ENCODE measurements at places on chromosomes 2 and 18.

DNA sequence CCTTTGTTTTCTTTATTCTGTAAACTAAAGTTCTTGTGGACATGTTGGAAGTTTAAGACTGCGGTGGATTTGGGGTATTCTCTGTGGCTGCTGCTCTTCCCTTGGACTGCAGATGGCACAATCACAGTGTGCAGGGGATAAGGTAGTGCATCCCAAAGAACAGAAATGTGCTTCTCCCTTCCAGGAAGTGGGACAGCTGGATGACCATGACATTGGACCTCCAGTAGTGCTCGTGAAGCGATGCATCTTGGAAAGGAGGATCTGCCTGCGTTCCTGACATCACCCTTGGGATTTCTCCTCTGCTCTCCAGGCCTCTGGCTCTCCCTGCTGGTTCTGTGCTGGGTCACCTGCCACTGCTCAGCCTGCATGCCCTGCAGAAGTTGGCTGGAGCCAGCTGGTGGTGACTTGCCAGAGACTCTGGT, 109.9 kb downstream of the SLC4A3 start:
- DNase-seq: no peak

DNA sequence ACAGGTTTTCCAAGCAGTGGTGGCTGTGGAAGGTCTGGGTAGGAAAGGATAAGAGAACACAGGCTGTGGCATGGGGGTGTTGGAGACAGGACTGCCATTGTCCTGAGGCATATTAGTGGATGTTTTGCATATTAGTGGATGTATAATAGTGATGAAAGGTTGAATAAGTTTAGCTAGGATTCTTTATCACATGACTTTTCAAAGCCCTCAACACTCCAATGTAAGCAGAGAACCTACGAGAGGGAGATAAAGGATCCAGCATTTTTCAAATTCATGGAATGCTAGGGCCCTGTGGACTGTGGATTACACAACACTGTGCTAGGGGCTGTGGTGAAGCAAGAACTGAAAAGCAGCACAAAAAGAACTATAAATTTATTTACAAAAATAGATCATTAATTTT, 63.2 kb downstream of the POLE4 start:
- no peak for DNase-seq

GRCh38 chr2:238169048-238169707, 10.4 kb downstream of the ERFE start:
- no peak for DNase-seq

- DNase-seq: no peak
Measured at GRCh38 chr2:192645811-192646598, 451.3 kb upstream of the TMEFF2 start.

DNA sequence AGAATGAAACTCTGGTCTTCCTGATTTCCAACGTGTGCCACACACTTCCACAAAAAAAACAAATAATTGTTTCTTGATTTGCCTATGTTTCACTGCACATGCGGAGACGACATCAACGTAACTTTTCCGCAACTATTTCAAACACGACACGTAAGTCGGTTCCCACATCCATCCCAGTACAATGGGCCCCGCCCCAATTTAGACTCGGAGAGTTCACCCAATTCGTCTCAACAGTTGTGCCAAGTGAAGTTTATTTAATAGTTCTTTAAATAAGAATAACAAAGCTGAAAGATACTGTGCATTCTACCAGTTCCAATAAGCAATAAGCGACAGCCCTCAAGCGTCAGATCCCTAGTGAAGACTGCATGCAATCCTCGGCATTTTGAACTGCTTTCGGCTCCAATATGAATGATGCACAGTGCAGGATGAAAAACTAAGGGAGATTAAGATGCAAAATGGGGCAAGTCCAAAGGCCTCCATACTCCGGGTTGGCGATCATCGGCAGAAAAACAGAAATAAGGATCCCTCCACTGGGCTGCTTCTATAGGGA, 664 bp downstream of the CCT4 start:
- no peak for DNase-seq

DNA sequence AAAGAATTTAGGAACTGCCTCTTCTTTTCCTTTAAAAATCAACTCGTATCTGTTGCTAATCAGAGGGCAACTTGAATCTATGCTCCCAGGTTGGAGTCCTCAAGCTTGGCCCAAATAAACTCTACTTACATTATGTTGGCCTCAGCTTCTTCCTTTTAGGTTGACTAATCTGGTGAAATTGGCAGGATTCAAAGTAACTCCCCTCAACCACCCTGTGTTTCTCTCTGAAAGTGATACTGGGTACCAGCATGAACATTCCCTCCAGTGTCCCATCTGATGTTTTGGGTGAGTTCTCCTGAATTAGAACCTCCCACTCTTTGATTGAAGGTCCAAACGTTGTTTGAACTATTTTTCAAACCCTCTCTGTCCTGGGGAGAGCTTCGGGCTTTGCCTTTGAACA, 41.3 kb upstream of the MSH6 start:
- DNase-seq: no peak

DNA sequence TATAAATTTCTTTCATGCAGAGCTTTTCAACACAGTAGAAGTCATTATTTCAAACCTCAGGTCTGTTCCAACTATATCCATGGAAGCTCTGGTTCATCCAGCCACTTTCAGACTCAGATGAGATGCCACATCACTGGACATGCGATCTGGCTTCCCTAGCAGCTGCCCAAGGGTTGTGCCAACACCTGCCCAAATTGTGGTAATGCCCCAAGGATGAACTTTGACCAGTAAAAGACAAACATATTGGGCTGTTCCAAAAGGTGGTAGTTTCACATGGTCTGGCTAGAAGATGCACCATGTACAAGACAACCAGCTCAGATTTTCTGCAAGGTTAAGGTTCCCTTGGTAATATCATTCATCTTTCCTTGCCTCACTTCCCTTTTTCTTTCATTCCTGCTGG, 101.9 kb downstream of the THADA start:
- DNase-seq: no peak

GRCh38 chr2:102043560-102043959, 51.8 kb downstream of the IL1R2 start:
- DNase-seq: no peak

- DNase-seq: no peak
Measured at GRCh38 chr2:119438128-119438656, 6.5 kb downstream of the TMEM37 start.

DNA sequence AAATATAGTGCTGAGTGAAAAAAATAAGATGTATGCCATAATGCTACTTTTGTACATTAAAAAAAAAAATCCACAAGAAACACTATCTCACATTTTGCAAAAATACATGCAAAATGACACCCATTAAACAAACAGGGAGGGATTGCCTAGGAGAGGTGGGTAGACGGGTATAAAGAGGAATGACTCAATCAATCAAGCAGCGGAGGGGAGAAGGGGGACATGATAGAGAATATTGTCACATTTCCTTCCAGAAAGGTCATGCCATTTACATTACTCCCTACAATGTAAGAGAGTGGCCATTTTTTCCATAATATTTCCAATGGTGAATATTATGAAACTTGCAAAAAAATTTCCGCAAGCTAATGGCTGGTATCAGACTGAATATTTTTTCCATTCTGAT, 542.3 kb upstream of the TNP1 start:
- DNase-seq: no peak

DNA sequence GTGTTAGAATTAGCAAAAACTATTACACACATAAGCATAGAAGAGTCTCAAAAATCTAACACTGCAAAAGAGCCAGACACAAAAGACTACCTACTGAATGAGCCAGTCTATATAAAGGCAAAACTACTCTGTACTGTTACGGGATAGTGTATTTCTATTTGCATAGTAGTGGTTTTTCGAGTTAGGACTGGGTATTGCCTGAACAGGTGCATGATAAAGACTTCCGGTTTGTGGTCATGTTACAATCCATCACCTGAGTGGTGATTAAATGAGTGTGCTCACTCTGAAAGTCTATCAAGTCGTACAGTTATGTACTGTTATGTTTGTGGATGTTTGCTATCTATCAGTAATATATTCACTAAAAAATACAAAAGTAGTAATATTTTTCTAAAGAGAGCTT, 523.3 kb upstream of the SYT4 start:
- DNase-seq: no peak

DNA sequence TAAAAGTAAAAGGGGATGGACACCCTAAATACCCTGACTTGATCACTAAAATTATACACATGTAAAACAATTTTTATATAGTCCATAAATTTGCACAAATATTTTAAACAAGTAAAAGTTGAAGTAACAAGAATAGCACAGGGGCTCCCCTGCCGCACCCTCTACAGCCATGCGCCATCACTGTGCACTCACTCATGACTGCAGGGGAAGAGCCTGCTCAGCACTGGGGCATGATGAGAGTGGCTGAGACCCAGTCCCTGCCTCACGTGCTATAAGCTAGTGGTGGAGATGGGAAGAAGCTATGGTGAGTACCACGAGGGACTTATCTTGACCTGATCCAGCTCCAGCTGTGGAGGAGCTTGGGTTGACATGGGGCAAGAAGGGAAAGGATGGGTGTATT, 46.9 kb upstream of the MYO1B start:
- no peak for DNase-seq

DNA sequence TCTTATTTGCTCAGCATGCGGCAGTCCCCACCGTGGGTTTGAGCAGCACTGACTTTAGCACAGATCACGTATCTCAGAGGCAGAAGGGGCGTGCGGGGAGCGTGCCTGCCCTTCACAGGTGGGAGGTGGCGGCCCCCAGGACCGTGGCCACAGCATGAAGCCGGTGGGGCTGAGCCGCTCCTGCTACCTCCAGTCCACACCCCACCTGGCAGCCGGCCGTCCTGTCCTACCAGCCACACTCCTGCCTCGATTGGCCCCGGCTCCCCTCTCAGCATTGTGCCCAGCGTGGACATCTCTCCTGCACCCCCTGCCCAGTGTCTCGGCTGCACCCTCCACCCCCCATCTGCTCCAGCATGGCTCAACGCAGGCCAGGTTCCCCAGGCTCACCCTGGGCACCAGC, 73.6 kb downstream of the NFATC1 start:
- DNase-seq: no peak

DNA sequence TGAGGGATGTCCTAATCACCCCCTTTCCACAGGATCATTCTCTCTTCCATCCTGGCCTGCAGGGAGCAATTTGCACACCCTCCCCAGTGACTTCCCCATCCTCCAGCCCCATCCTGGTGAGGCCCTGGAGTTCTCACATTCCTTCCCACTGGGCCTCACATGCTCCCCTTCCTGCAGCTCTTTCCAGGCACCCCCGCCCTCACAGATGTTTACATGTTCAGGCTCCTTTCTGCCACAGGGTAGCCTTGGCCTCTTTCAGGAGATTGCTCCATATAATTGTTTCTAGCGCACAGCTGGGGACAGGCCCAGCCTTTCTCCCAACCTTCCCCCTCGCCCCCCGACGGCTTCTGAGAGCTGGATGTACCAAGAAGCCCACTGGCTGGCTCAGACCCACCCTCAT, 288.4 kb upstream of the TRIB2 start:
- DNase-seq: no peak

GRCh38 chr18:32189790-32190189, at the start of gene MEP1B:
Gene MEP1B (plus strand): TSS chr18:32190039. CDS start chr18:32190071, 32 bp downstream.
- no peak for DNase-seq

- DNase-seq: no peak
Measured at GRCh38 chr2:37068686-37069085, 15.5 kb downstream of the HEATR5B start.

DNA sequence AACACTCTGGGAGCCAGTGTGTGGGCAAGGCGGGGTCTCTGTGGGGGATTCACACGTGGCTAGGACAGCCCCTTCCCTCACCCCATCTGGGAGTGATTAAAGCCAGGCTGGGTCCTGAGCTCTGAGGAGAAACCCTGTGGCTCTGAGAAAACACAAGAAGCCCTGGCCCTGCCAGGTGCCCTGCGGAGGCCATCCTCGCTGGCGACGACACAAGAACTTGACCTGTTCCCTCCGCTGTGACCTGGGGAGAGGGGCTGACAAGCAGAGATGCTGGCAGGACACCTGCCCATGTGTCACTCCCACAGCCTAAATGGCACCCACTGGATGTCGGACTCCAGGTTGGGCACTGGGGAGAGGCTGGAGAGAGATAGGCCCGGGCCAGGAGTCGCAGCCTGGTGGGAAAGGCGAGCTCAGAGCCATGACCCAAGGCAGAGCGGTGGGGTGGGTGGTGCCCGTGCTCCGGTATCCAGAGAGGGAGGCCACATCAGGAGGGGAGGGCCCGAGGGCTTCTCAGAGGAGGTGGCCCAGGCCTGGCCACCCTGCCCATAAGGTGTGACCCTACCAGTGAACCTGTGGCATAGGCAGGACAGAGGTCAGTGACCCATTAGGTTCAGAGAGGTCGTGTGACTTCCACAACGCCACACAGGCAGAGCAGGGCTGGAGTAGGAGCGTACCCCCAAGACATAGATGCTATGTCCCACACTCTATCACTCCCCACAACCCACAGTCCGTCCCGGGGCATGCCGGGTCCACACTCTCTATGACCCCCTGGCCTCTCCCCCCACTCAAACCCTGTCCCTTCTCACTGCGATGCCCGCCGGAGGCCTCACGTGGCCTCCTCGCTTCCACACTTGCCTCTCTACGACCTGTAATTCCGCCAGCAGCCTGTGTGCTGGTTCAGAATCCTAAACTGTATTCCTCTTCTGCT, 59.4 kb upstream of the HPCAL1 start:
- no peak for DNase-seq

GRCh38 chr2:208064220-208064961, 39.1 kb upstream of the PLEKHM3 start:
- DNase-seq: no peak

GRCh38 chr18:80181642-80182461, 65.5 kb downstream of the PARD6G start:
- DNase-seq: no peak

- no peak for DNase-seq
Measured at GRCh38 chr2:120646994-120647393, 88.7 kb upstream of the GLI2 start.

GRCh38 chr2:32825291-32825712, 121.5 kb upstream of the LTBP1 start:
- DNase-seq: no peak

DNA sequence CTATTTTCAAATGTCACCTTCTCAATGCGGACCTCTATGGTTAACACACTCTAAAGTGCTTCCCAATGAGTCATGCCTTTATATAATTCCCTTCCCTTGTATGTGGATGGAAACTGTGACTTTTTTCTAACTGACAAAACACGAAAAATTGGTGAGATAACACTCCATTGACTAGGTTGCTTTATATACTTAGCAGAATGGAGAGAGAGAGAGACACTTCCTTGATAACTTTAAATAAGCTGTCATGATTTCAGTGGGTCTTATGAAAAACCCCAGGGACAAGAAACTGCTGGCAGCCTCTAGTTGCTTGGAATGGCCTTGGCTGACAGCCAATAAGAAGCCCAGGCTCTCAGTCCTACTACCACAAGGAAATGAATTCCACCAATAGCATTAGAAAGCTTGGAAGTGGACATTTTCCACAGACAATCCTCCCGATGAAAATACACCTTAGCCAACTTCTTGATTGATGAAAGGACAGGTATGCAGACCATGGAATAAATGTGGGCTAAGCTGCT, 322.2 kb downstream of the ZNF804A start:
- no peak for DNase-seq

GRCh38 chr2:106546391-106546990, 59.3 kb downstream of the CD8B2 start:
- DNase-seq: no peak

DNA sequence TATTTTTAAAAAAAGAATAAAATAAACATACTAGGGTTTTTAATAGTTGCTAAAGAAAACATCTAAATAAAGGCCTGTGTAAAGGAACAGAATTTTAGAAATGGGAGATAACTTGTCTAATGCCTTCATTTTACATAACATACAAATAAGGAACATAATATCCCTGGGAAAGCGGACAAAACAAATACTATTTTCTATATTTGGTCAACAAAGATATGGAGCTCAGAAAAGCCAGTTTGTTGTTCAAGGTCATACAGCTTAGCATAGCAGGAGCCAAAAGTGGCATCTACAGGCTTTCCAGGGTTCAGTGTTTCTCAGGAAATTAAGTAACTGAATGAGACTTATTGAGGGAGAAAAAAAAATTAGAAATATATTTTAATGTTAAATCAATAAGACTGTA, 73.4 kb upstream of the CD226 start:
- DNase-seq: no peak
